ENCODE measurements at places on chromosomes 11 and 22. TPM values are rescaled to one million over a fixed set of nuclear protein-coding genes. Genes with fewer than 3 reads are reported as not detected.

DNA sequence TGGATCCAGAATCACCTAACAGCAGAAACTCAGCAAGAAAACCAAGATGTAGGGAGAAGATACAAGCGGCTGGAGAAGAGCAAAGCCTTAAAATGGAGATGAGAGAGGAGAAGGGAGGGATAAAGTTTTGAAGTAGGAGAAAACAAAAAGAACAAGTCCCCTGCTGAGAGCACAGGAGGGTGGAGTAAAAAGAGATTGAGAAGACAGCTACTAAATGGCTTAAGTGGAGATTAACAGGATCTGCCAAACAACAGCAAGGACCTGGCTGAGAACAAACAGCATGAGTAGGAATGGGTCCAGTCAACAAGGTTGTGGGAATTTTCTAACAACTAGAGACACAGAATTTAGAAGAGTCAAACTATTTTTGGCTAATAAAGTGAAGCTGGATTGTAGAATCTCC is 18.1 kb downstream of the BTG4 start:
- H3K27me3 ChIP-seq = no peaks in the 10 kb centered on the region
- H3K4me3 ChIP-seq = no peak overlapping the region
- no peaks in the 10 kb centered on the region for H3K36me3 ChIP-seq
- no peak overlapping the region for H3K27ac ChIP-seq
- no peaks in the 10 kb centered on the region for H3K4me1 ChIP-seq

DNA sequence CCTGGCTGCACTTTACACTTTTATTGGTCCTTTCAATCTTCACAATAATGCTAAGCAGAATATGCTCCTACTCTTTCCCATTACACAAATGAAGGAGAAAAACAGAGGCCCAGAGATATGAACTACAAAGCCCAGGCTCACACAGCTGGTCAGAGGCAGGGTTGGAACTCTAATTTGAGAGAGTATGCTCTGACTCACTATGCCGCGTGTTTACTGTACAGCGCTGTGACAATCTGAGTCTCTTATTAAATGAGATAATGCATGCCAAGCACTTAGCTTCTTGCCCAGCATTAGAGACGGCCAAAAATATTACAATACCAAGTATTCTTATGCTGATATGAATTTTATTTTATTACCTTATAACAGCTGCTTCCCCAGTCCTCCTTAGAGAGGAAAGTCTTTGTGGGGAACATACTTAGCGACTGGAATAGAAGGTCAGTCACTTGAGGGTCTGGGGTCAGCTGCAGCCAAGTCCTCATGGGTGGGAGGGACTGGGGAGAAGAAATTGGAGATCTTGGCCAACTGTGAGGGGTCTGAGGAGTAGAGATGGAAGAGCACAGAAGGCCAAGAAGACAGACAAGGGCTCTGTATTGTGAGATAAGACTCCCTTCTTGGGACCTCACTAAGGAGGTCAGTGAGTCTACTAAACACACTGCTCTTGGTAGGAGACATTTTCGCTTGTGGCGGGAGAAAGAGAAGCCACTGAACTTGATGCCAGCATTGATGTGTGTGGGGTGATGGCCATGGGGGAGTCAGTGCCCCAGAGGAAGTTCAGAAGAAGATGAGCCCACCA is 150.8 kb upstream of the TIMP3 start:
- H3K27ac ChIP-seq = peak overlapping the region; percentile 39
- H3K27me3 ChIP-seq = no peaks in the 10 kb centered on the region
- no peaks in the 10 kb centered on the region for H3K4me1 ChIP-seq
- DNase-seq = no peak
- no peak overlapping the region for H3K4me3 ChIP-seq
- no peaks in the 10 kb centered on the region for H3K36me3 ChIP-seq

GRCh38 chr11:130847517-130847916 is 68.8 kb downstream of the SNX19 start:
- H3K4me3 ChIP-seq = no peak overlapping the region
- H3K4me1 ChIP-seq = no peaks in the 10 kb centered on the region
- DNase-seq = no peak
- no peaks in the 10 kb centered on the region for H3K36me3 ChIP-seq

GRCh38 chr11:95556342-95557163 is 233.0 kb downstream of the FAM76B start:
- no peaks in the 10 kb centered on the region for H3K36me3 ChIP-seq
- no peaks in the 10 kb centered on the region for H3K27me3 ChIP-seq
- H3K27ac ChIP-seq = no peak overlapping the region
- no peaks in the 10 kb centered on the region for H3K4me1 ChIP-seq
- no peak for DNase-seq

GRCh38 chr11:48096588-48097525 is 116.5 kb downstream of the PTPRJ start:
- H3K4me3 ChIP-seq = no peak overlapping the region
- no peaks in the 10 kb centered on the region for H3K36me3 ChIP-seq
- H3K27ac ChIP-seq = peak overlapping the region; percentile 58
- DNase-seq = no peak
- no peaks in the 10 kb centered on the region for H3K27me3 ChIP-seq

DNA sequence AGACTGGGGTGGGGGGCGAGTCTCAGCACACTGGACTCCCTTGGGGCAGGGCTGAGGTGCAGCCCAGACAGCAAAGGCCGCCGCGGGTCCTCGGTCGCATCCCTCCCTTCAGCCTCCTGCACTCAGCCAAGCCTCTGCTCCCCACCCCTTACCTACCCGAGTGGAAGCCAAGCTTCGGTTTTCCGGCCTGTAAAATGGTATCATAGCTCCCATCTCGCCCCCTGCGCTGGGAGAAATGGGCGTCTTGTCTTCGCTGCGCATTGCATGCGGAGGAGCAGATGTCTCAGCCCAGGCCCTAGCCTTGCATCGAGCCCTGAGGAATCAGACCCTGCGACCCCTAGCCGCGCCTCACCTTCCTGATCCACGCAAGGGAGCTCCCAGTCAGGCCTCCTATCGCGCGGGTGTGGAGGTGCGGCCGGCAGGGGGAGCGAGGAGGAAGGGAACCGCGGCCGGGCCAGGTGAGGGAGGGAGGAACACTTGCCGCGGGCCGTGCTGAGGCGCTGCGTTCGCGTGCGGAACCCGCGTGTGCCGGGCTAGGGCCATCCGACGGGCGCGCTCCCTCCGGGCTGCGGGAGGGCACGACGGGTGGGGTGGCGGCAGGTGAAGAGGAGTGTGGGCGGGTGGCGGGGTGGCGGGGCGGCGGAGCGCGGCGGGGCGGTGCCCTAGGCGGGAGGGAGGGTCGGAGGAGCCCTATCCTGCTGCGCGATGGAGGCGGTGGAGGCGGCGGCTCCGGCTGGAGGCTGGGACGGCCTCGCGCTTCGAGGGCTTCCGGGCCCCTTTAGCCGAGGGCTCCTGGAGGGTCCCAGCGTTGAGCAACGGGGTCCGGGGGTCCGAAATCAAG is 4.1 kb upstream of the TBX1 start:
- H3K27me3 ChIP-seq = peaks cover 76% of the 10 kb centered on the region
- peak; percentile 79 for DNase-seq
- H3K36me3 ChIP-seq = no peaks in the 10 kb centered on the region
- H3K27ac ChIP-seq = no peak overlapping the region
- H3K4me3 ChIP-seq = peak overlapping the region; percentile 45

DNA sequence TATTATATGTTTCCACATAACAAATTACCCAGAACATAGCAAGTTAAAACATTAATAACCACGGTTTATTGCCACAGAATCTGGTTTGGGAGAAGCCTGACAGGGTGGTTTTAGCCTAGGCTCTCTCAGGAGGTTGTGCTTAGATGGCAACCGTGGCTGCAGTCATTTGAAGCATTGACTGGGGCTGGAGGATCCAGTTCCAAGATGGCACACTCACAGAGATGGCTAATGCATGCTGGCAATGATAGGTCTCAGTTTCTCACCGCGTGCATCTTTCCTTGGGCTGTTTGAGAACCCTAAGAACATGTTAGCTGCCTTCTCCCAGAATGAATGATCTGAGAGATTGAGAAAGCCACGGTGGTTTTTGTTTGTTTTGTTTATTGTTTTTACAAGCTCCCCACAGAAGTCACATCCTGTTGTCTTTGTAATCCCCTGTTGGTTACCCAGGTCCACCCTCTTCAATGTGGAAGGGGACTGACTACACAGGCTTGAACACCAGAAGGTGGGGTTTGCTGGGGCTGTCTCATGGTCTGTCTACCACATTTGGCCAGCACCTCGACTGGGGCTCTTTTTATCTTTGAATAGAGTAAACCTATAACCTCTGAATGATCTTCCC is 36.6 kb upstream of the GRAMD1B start:
- no peaks in the 10 kb centered on the region for H3K36me3 ChIP-seq
- no peak overlapping the region for H3K4me3 ChIP-seq
- H3K27ac ChIP-seq = no peak overlapping the region

DNA sequence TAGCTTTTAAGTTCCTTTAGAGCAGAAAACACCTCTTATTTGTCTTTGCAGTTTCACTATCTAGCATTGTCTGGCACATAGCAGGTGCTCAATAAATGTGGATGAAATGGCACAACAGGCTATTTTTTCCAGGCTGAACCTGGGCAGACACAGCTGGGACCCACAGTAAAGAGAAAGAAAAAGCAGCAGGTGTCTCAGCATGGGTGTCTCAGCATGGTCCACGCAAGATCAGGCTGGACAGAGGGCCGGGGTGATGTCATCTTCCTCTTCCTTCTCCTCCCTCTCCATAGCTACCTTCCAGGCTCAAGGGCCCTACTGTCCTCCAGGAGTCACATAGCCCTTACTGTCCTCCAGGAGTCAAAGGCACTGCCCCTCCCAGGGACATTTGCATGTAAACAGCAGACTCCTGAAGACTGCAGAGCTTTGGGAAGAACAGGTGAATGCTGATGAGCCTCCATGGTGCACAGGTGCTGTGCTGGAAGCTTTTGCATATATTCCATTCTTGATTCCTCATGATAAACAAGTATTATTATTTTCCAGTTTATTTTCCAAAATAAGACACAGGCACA is 65.2 kb downstream of the DSCAML1 start:
- H3K36me3 ChIP-seq = no peaks in the 10 kb centered on the region
- no peak overlapping the region for H3K4me3 ChIP-seq
- H3K27ac ChIP-seq = no peak overlapping the region
- no peaks in the 10 kb centered on the region for H3K27me3 ChIP-seq
- no peaks in the 10 kb centered on the region for H3K4me1 ChIP-seq

GRCh38 chr11:64263021-64263946 is 12.0 kb downstream of the PLCB3 start:
- H3K27me3 ChIP-seq = no peaks in the 10 kb centered on the region
- no peak for DNase-seq
- peaks cover 14% of the 10 kb centered on the region for H3K4me1 ChIP-seq
- H3K4me3 ChIP-seq = no peak overlapping the region

The OR2AG1 gene
- total RNA-seq = not detected

DNA sequence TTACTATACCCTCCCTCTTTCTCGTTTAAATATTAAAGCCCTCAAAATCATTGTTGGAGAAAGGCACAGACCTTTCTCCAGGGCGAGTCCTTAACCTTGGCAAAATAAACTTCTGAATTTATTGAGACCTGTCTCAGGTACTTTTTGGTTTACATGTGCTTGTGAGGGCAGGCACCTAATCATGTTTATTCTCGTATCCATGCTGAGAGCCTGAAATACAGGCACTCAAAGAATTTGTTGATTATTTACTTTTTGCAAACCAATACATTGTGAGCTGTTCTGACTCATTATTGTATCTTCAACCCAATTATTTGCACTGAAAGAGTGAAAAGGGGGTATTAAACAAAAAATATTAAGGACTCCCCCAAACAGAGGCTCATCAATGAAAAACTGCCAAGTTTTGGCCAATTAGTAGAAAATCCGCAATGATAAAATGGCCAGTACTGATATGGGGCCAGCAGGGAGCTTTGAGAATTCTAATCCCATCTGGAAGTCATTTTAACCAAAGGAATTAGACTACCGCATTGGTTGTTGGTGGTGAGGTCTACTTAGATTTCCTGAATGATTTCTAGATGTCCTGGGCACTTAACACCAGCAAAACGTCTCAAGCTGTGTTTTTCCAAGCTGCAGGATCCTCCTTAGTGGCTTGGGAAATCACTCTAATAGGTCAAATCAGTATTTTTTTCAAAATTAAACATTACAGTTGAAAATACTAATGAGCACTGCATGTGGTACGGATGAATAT is 157.3 kb downstream of the SWAP70 start:
- H3K36me3 ChIP-seq = no peaks in the 10 kb centered on the region
- H3K27ac ChIP-seq = no peak overlapping the region
- no peak overlapping the region for H3K4me3 ChIP-seq
- H3K27me3 ChIP-seq = no peaks in the 10 kb centered on the region

DNA sequence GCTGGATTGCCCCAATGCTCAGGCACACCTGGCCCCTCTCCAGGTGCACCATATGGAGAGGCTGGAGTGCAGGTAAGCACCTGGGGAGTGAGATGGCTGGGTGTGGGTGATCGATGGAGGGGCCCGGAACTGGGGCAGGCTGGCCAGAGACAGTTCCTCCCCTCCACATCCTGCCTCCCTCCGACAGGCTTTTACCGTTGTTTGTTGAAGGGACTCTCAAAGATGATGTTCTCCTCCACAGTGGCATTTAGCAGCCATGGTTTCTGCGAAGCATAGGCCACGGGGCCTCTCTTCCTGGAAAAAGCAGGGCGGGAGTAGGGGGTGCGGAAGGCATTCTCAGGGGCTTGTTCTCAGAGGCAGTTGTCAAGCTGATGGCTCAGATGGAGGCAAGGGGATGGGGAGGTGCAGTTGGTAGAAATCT is 25.9 kb upstream of the KCNJ11 start:
- H3K36me3 ChIP-seq = no peaks in the 10 kb centered on the region
- H3K27me3 ChIP-seq = no peaks in the 10 kb centered on the region
- peaks cover 43% of the 10 kb centered on the region for H3K4me1 ChIP-seq
- peak overlapping the region; percentile 83 for H3K27ac ChIP-seq

DNA sequence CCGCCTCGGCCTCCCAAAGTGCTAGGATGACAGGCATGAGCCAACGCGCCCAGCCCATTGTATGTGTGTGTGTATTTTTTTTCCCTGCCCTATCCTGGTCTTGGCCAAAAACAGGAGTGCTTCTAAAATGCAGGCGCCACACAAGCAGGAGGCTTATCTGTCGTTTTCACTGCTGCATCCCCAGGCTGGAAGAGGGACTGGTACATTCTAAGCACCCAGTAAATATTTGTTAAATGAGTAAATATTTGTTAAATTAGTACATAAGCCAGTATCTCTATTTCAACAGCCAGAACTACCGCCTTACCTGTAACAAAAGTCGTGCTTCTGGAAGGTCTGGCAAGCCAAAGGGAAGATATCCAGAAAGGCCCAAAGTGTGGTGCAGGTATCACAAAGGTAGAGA is 24.9 kb downstream of the ASCC2 start:
- H3K27me3 ChIP-seq = no peaks in the 10 kb centered on the region
- DNase-seq = peak; percentile 46
- H3K4me1 ChIP-seq = peaks cover 42% of the 10 kb centered on the region
- H3K27ac ChIP-seq = peak overlapping the region; percentile 82
- peaks cover 41% of the 10 kb centered on the region for H3K36me3 ChIP-seq
- H3K4me3 ChIP-seq = no peak overlapping the region

The OR4A15 gene
- not detected for total RNA-seq

- no peak overlapping the region for H3K27ac ChIP-seq
- no peaks in the 10 kb centered on the region for H3K36me3 ChIP-seq
- peaks cover 10% of the 10 kb centered on the region for H3K4me1 ChIP-seq
- H3K27me3 ChIP-seq = no peaks in the 10 kb centered on the region
These were observed 125.2 kb downstream of the CTTN start for GRCh38 chr11:70523384-70524095.

The GAL gene
- not detected for total RNA-seq

GRCh38 chr11:77658213-77659013 is 20.8 kb upstream of the CLNS1A start:
- H3K27ac ChIP-seq = no peak overlapping the region
- no peaks in the 10 kb centered on the region for H3K4me1 ChIP-seq
- H3K4me3 ChIP-seq = no peak overlapping the region
- H3K36me3 ChIP-seq = no peaks in the 10 kb centered on the region
- H3K27me3 ChIP-seq = no peaks in the 10 kb centered on the region
- DNase-seq = no peak

All from stomach (tissue), 19 donors.